ENCODE measurements at places on chromosomes 1 and 21. TPM values are rescaled to one million over a fixed set of nuclear protein-coding genes. Genes with fewer than 3 reads are reported as not detected.

GRCh38 chr1:91594383-91595055, 93.9 kb downstream of the CDC7 start:
- no peak for DNase-seq

GRCh38 chr1:210882414-210883221, 251.3 kb downstream of the KCNH1 start:
- no peak for DNase-seq

- no peak for DNase-seq
These were observed 84.3 kb downstream of the RRAGC start for GRCh38 chr1:38775175-38775845.

The ICOSLG gene
- total RNA-seq, result 1.5 TPM

The CELA2B gene
- not detected for total RNA-seq

- DNase-seq, result no peak
These were observed 13.6 kb downstream of the PCNX2 start for GRCh38 chr1:233281711-233282581.
